Ecto neural progenitor cell (in vitro differentiated cells): ENCODE measurements at places on chromosomes 4 and X.
A peak's percentile ranks its signal among the peaks of the same experiment; 100 is the strongest.

DNA sequence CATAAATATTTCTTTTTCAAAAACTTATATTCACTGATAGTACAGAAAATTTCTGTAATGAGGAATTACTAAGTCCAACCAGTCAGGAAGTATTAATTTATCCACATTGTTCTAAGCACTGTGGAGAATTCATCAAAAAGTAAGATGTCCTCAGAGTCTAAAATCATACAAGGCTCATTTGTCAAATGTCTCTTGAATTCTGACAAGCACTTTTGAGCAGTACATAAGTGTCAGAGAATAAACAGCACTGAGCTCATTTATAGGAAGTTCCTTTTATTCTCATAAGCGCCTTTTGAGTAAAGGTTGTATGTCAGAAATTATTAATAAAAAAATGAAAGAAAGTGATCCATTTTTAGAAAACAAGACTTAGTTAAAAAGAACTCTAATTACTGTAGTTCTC lies 523.2 kb upstream of the EPHA5 start:
- DNase-seq: no peak

- peak; percentile 81 for DNase-seq
These were observed at the start of gene VEGFC for GRCh38 chr4:176792326-176793059. VEGFC (minus strand) TSS chr4:176792922; CDS start chr4:176792311, 611 bp downstream.

- no peak for DNase-seq
These were observed 23.3 kb downstream of the ADGRL3 start for GRCh38 chr4:61223385-61223784.

DNA sequence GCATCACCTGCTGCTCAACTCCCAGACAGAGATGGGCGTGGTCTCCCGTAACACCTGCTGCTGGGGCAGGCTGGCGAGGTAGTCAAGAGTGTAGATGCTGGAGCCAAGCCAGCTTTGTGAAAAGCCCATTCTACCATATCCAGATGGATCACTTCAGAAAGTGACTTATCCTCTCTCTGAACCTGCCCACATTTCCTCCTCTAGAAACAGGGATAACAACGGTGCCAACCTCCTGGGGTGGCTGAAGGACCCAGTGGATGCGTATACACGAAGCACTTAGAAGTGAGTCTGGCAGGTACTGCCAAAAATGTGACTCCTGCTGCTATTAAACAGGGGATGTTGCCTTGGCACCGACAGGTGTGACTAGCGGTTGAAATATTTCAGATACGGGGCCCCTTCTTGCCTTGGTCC lies 95.8 kb downstream of the SORBS2 start:
- DNase-seq: no peak

GRCh38 chrX:106952988-106953387 lies 32.8 kb downstream of the CLDN2 start:
- no peak for DNase-seq

DNA sequence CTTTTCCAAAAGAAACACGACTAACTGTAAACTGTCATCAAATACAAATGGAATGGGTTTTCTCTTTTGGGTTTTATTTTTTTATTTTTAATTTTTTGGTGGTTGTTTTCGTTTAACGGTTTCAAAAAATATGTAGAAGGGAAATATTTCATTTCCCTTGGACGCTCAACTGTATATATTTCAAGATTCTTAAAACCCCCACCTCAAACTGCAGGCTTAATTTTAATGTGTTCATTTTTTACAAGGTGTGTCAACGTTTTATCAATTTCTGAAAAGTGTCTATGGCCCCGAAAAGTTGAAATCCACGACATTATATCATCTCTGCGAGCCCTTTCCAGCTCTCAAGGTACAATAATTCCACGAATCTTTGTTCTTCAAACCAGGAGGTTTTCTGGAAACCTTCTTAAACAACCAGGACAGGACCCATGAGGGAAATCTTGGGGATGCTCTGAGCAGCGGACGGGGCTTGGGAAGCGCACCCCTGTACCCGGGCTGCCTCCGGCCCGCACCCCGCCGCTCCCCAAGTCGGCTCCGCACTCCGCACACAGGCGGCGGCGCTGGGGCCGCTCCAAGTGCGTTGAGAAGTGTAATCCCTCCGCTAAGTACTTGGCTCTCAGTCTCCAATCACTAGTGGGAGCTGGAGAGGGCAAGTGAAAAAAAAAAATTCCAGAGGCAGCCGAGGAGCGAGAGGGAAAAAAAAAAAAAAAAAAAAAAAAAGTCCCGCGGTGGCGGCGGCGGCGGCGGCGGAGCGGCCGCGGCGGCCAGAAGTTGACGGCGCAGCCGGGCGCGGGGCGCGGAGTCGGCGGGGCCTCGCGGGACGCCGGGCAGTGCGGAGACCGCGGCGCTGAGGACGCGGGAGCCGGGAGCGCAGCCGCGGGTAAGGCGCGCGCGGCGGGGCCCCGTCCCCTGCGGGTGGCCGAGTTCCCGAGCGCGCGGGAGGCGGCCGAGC lies at the start of gene BMPR1B:
TSS of gene BMPR1B (plus strand) at position 764 of the 949 bp plus-strand sequence. CDS start 346,470 bp downstream, outside the sequence.
- DNase-seq: peak; percentile 67

GRCh38 chrX:129641941-129642340 lies 12.8 kb downstream of the APLN start:
- DNase-seq: no peak

DNA sequence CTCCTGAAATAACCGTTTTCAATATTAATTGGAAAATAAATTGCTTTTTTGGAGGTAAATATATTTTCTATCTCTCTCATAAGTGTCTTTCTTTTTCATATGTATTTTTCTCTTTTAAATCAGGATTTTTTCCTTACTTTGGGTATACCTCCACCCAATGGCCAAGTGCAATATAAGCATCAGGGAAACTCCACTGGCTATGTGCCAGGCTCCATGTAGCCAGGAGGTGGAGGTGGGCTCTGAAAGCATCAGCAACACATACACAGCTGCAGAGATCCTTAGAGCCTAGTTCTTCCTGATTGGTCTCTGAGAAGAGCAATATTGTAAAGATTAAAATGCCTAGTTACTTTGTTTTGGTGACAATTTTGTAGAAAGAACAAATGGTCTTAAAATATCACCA lies 3.4 kb downstream of the GABRA2 start:
- no peak for DNase-seq

GRCh38 chr4:153207567-153207966 lies 3.3 kb downstream of the TRIM2 start:
- DNase-seq: peak; percentile 58

GRCh38 chr4:16026160-16026761 lies 57.6 kb downstream of the PROM1 start:
- no peak for DNase-seq

DNA sequence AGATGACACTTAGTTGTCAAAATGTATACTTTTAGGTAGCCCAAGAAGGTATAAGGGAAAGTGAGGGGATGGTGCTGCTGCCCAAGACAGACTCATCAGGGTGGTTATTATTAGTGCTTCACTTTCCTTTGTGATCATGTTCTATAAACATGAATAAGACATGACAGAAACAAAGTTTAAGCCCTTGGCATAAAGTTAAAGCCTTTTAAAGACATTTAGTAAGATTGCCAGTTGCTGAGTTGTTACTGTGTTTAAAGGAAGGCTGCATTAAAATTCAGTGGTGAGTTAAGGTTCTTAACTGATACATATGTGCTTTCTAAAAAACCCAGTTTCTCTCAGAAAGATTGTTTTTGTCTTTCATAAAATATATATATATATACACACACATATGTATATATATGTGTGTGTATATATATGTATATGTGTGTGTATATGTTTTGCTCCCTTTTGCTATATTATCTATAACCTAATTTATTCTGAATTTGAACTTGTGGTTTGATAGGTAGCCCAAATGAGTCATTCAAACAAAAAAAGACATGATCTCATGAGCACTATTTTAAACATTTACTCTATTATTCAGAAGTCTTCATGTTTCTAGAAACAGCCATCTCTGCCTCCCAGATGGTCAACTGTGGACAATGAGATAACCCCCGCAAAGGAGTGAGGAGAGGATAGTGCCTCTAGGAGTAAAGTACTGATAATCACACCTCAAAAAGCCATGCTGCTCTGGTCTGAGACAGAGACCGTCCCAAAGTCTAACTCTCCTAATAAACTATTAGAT lies 98.1 kb upstream of the OTUD4 start:
- DNase-seq: no peak

- no peak for DNase-seq
These were observed 20.4 kb downstream of the TMEM131L start for GRCh38 chr4:153486281-153487151.

GRCh38 chrX:66110112-66110511 lies 53.9 kb upstream of the HEPH start:
- no peak for DNase-seq

- no peak for DNase-seq
These were observed 22.0 kb downstream of the CXCL8 start for GRCh38 chr4:73762409-73762808.

DNA sequence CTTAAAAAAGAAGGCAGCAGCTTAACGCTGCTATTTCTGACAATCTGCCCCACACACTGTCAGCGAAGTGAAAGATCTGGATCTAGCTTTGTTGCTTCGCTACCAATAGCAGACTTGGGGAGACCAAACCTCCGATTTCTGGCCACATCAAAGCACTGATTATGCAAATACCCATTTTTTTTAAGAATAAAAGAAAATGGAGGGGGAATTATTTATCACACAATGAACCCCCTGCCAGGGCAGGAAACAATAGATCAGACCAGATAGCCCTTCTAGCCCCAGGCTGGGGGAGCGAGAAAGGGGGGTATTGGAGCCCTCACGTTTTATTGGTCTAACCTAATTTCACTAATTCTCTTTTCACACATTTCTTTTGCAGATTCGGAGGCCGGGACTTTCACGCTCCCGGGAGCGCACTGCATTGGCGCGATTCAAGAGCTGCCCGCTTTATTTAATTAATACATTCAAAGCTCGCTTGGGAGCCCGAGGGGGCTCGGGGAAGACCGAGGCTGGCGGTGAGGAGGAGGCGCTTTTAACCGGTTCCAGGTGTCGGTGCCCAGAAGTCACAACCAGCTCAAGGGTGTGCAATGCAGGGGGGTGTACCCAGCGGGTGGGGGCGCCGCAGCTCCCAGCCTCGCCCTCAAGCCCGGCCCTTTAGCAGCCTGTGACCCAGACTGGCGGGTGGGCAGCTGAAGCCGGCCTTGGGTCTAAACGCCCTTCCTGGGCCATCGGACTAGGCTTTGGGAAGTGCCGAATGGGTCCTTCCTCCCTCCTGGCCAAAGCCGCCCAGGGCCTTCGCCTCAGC lies 5.5 kb downstream of the NEUROG2 start:
- peak; percentile 66 for DNase-seq

DNA sequence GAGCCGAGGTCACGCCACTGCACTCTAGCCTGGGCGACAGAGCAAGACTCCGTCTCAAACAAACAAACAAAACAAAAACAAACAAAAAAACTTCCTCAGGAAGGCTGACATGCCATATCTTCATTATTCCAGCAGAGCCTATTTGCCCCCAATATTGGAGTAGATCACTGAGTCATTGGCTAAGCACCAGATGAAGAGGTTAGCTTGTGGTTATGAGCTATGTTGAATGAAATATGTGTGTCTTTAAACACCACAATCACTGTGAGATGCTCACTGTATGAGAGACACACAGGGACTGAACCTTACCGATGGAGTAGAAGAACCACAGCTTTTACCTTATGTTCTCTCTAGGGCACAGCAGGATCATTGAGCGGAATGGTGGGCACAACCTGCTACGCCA lies 122.1 kb upstream of the EOLA2 start:
- DNase-seq: no peak

GRCh38 chrX:130166503-130166777 lies 799 bp upstream of the AIFM1 start:
- no peak for DNase-seq

- no peak for DNase-seq
These were observed 5.1 kb upstream of the CXCL8 start for GRCh38 chr4:73735231-73735630.

DNA sequence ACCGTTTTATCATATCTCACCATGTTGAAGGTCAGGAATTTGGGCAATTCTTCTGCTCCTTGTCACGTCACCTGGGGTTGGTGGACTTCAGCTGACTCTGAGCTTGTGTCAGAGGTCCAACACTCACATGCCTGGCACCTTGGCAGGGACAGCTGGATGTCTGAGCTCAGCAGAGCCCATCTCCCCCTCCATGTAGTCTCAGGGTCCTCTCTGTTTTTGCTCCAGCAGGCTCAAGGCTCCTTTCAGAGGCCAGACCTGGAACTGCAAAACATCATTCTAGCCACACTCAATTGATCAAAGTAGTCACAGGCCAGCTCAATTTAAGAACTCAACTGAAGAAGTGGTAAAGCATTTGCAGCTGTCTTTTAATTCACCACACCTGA lies 45.4 kb downstream of the EDNRA start:
- no peak for DNase-seq

- no peak for DNase-seq
These were observed 33.5 kb downstream of the OR13H1 start for GRCh38 chrX:131577413-131577812.

- DNase-seq: no peak
These were observed 41.8 kb downstream of the PRKG2 start for GRCh38 chr4:81173213-81173612.

DNA sequence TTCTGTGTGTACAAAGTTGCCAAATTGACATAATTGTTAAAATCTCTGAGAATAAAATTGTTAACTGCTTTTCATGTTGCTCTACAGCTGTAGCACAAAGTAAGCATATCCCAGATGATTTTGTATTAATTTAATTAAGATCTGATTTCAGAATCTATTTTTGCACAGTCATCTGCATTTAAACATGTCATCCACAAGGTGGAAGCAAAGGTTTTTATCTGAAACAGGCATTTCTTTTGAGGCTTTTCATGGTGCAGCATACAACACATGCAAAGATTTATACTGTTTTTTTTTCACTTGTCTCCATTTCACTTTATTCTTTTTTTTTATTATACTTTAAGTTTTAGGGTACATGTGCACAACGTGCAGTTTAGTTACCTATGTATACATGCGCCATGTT lies 51.2 kb downstream of the GC start:
- DNase-seq: no peak

- no peak for DNase-seq
These were observed 11.5 kb downstream of the ETNPPL start for GRCh38 chr4:108751321-108751720.

GRCh38 chr4:105843941-105844340 lies 51.3 kb upstream of the NPNT start:
- DNase-seq: no peak

DNA sequence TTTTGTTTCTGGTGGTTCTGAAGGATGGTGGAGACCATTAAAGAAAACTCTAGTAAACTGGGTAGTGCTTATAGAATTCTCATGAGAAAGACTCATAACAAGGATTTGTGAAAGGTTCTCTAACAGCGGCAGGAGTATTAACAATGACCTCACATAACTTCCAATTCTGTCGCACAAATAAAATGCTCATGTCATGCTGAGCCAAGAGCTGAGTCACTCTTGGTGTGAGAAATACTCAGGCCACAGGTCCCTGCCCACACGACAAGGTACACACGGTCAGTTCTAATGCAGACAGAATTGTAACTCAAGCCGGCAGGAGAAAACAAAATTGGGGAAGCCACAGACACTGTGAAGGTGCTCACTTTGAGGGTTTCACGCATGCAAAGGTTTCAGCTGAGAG lies 34.4 kb upstream of the C4orf50 start:
- no peak for DNase-seq
